ENCODE measurements at places on chromosomes 1 and 21.

- no peak for DNase-seq
Measured at GRCh38 chr21:29914326-29914725, 25.5 kb downstream of the GRIK1 start.

DNA sequence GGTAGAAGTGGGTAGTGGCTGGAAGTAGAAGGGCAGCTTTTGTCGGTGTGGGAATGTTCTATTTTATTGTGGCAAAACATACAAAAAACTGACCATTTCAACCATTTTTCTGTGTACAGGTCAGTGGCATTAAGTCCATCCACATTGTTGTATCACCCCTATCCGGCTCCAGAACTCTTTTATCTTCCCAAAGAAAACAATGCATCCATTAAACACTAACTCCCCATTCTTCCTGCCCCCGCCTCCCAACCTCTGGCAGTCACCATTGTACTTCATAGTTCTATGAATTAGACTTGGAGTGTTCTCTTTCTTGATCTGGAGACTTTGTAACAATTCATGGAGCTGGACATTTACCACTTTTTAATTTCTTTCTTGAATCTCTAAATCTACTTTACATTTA is 55.7 kb downstream of the DEGS1 start:
- DNase-seq, result no peak

GRCh38 chr1:199178646-199179045 is 539.8 kb downstream of the PTPRC start:
- DNase-seq, result no peak

- peak; percentile 54 for DNase-seq
Measured at GRCh38 chr1:28737307-28738132, 780 bp downstream of the YTHDF2 start.

GRCh38 chr1:175521249-175522040 is 221.9 kb downstream of the TNR start:
- no peak for DNase-seq

DNA sequence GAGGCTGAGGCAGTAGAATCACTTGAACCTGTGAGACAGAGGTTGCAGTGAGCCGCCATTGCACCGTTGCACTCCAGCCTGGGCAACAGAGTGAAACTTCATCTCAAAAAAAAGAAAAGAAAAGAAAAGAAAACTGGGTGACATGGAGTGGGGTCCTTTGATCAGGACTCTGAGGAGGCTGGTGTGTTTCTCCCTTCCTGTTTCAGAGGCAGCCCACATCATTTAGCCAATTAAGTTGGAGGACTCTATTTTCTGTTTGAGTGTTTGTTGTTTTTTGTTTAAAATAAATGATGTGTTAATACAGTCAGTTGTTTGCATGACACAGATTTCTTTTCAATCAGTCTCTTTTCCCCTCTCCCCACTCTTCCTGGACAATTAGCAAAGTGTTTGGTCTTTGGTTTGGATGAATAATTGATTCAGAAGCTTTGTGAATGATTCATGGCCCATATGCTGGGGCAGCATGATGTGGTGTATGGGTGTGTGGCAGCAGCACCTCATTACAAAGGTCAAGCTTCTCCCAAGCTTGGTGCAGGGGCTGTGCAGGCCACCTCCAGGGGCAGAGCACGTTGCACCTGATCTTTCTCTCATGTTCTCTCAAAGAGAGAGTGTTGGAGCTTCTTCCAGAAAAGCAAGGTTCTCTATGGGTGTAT is 48.8 kb downstream of the CACNA1E start:
- no peak for DNase-seq
